ENCODE measurements at places on chromosomes 7 and 10.

DNA sequence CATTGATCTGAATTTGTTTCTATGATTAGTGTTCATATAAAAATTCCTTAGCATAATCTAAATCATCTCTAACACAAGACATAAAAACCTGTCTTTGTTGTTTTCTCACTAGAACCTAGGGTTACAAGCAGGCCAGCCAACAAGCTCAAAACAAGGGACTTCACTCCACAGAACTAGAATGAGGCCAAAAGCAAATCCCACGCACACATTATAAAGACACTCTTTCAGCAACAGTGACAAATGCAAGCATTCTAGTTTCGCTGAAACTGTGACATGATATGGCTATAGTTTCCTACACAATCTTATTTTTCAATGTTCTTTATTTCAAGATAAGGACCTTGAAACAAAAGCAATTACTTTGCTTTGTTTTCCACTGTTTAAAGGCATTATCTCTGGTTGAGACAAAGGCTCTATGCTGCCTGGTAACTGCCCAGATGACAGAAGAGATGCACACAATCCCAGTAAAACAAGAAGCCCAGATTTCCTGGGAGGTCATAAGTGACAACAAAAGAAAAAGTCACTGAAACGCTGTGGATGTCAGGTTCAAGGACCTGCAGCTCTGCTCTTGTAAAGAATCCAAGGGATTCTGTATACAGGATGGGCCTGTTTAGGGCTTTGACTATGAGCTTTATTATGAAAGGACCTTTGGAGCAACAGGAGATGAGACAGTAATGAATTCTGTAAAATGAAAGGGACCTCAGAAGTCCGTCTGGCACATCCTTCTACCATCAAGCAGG, 105.3 kb downstream of the SORCS1 start:
- DNase-seq = no peak

DNA sequence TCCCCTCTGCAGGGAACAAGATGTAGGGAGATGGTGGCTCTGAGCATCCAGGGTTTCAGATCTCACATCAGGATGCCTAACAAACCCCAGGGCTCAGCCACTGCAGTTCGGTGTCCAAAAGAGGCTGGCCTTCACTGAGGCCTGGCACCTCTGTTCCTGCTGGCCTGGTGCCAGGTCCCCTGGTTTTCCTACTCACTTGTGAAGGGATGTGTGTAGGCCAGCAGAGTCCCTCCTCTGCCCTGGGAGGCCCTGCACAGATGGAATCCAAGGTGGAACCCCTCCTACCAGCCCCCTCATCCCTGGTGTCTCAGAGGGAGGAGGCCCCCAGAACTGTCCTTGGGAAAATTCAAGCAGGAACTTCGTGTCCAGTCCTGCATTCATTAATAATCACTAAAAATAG, 260.6 kb downstream of the CCSER2 start:
- DNase-seq = no peak

DNA sequence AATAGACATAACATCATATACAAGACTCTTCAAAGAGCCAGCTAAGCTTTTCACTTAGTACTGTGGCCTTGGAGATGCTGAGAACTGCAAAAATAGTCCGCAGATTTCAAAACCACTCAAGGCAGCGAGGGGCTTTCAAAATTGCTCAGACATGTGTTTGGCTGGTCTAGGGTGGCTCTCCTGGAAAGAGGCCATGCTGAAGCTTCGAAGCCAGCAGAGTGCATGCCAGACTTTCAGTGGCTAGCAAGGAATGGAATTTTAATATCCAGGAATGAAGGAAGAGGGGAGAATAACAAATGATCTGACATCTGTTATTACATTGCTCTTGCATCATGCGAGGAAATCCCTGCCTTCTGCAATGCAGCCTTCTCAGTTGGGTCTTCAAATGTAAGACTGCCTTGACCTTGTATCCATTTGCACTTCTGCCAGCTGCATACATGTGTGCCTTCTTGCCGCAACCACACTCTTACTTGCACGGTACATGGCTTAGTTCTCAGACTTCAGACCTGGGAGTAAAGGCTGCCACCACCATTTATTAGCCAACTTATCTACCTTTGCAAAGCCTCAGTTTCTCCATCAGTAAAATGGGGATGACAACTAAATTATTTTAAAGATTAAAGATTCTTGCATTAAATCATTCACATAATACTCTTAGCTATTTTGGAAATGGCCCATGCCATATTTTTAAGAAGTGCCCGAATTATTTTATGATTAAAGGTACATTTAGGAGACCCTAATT, 55.9 kb downstream of the ITIH5 start:
- DNase-seq = no peak

DNA sequence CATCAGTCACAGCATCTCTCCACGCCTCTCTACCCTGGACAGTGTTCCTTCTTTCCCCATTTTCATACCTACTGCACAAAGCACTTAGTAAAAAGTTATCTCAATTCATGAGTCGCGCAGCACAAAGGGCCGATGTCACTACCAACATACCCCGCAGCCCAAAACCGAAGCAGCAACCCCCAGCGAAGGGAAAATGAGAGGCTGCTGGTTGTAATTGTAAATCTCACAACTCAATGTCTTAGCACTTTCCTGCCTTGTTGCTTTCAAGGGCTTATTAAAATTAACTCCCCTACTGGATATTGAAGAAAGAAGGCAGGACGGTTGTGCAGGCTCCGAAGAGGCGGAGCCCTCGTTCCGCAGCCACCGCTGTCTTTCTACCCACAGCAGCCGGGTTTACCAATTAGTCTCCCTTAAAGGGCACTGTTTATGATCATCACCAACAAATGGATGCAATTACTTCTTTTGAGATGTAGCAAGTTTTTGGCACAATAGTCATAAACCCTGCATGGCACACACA, 6.5 kb downstream of the DIP2C start:
- DNase-seq = no peak

DNA sequence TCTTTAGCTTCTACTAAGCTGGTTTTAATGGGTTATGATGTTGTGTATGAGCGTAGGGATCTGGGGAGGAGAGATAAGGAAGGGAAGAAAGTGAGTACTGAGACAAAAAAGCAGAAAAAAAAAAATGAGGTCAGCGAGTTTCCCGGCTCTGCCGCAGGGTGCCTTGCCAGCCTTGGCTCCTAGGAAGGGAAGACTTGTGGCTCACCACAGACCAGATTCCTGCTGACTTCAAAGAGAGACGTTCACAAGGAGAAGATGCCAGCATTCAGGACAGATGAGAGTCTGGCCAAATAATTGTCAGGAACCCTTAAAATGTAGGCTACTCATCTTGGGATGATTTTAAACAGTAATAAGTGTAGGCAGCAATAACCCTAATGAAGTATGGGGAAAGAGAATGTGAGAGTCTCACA, 11.4 kb upstream of the FAS start:
- no peak for DNase-seq

- DNase-seq = no peak
Measured at GRCh38 chr10:18400201-18400905, 251.0 kb downstream of the NSUN6 start.

- no peak for DNase-seq
Measured at GRCh38 chr10:73731588-73732375, 12.4 kb upstream of the SEC24C start.
